ENCODE measurements at places on chromosomes 7 and 10.

GRCh38 chr10:17059197-17059688 is 70.4 kb downstream of the CUBN start:
- no peak for DNase-seq

- DNase-seq = no peak
Observed at GRCh38 chr10:21202776-21203462, 305.8 kb upstream of the NEBL start.

- no peak for DNase-seq
Observed at GRCh38 chr10:120979435-120980278, 128.5 kb downstream of the WDR11 start.

DNA sequence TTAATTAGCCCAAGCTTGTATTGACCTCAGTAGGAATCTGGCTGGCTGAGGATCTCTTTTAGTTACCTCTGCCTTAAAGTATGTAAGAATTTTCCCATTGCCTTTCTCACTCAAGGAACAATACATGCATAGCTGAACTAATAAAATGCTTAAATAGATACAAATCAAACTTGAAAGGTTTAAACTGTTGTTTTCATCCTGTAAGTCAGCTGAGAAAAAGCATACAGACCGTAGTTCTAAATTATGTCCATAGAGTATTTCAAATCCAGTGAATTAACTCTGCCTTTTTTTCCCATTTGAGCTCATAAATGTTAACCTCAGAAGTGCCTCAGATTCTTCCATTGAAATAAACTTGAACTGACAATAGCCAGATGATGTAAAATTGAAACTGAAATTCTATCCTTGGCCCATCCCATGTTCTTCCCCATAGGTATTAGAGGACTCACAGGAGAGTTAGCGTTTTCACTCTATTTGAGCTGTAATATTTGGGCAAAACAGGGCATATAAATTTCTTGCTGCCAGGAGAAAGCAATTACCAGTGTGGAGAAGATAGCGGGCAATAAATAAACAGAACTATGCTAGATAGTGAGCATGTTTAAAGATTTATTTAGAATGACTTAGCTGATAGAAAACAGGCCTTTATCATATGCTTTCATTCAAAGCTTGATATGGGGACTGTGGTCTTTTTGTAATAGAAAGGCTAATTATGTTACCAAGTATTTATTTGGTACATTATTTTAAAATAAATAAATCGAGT is 163.7 kb downstream of the WNT2 start:
- no peak for DNase-seq

GRCh38 chr7:40799493-40800403 is 664.9 kb downstream of the SUGCT start:
- no peak for DNase-seq

Measured in activated naive CD4-positive, alpha-beta T cell (primary cell).